ENCODE measurements at places on chromosomes 3 and 15. TPM values are rescaled to one million over a fixed set of nuclear protein-coding genes. Genes with fewer than 3 reads are reported as not detected.

CHRD gene
- total RNA-seq, result 10.3 TPM

TMEM40 gene
- not detected for total RNA-seq

PLA2G4B gene
- total RNA-seq, result 7.5 TPM

HRG gene
- not detected for total RNA-seq

CILP gene
- 0.27 TPM for total RNA-seq

ITIH1 gene
- total RNA-seq, result 0.18 TPM

GATA2 gene
- 2.0 TPM for total RNA-seq

ARHGEF26 gene
- 10.1 TPM for total RNA-seq
